ENCODE measurements at places on chromosomes 4 and X. TPM values are rescaled to one million over a fixed set of nuclear protein-coding genes. Genes with fewer than 3 reads are reported as not detected.

DNA sequence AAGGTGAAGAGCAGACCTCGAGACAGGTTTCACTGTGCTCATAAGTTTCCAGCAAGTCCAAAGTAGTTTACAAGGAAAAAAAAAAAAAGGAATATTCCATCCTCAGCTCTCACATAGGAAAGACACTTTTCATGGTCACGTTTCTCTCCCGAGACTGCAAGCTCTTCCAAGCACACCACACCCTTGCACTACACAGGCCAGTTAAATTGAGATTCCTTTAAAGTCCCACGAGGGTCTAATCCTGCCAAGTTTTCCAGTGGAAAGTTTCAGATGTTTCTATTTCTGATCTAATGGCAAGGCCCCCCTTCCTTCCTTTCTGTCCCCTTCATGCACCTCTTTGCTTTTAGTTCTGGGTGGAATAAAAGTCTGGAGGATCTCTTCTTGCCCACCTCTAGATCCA is 67.9 kb upstream of the PCDH19 start:
- H3K27me3 ChIP-seq, result no peaks in the 10 kb centered on the region
- no peak overlapping the region for H3K4me3 ChIP-seq
- no peak for DNase-seq
- no peak overlapping the region for H3K27ac ChIP-seq
- no peaks in the 10 kb centered on the region for H3K36me3 ChIP-seq

DNA sequence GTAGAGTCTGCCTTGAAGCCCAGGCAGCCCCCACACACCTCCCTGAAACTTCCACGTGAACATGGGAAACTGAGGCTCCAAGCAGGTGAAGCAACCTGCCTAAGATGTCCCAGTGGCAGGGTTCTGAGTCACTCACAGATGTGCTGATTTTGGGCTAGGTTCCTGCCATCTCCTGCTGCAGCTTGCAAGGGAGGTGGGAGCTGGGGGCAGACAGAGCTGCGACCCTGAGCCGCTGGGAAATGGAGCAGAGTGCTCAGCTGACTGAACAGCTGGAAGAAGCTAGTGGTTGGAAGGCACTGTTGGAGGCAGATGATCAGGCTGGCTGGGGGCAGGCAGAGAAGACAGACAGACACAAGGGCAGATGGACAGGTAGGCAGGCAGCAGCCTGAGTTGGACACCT is 3.6 kb upstream of the FATE1 start:
- H3K27me3 ChIP-seq, result no peaks in the 10 kb centered on the region
- no peak for DNase-seq
- H3K4me1 ChIP-seq, result no peaks in the 10 kb centered on the region
- no peak overlapping the region for H3K4me3 ChIP-seq
- no peak overlapping the region for H3K27ac ChIP-seq

- no peaks in the 10 kb centered on the region for H3K27me3 ChIP-seq
- H3K27ac ChIP-seq, result no peak overlapping the region
- no peak for DNase-seq
- H3K4me3 ChIP-seq, result no peak overlapping the region
- H3K36me3 ChIP-seq, result no peaks in the 10 kb centered on the region
- no peaks in the 10 kb centered on the region for H3K4me1 ChIP-seq
Measured at GRCh38 chr4:62342346-62342745, 1142.2 kb downstream of the ADGRL3 start.

DNA sequence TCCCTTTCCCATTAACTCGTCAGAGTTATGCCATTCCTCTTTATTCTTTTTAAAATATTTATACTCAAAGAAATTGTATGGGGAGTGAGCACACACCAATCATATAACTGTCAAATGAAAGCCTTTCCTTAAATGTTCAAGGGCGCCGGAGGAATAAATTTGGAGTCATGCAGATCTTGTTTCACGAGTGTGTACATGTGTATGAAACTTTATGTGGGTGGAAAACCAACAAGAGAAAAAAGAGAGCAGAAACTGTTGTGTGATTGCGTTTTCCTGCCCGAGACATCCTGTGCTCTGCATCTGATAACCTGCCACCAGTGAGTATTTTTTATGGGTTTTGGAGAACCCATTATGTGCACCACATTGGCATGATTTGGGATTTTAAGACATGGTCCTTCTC is 88.3 kb downstream of the FHDC1 start:
- no peak overlapping the region for H3K27ac ChIP-seq
- H3K4me3 ChIP-seq, result no peak overlapping the region
- no peaks in the 10 kb centered on the region for H3K4me1 ChIP-seq
- no peaks in the 10 kb centered on the region for H3K36me3 ChIP-seq

The ZGRF1 gene
- total RNA-seq, result 15.7 TPM

The HSD17B13 gene
- 0.14 TPM for total RNA-seq

- H3K4me3 ChIP-seq, result no peak overlapping the region
- no peak overlapping the region for H3K27ac ChIP-seq
- H3K4me1 ChIP-seq, result no peaks in the 10 kb centered on the region
- peak; percentile 15 for DNase-seq
- no peaks in the 10 kb centered on the region for H3K36me3 ChIP-seq
- H3K27me3 ChIP-seq, result no peaks in the 10 kb centered on the region
Measured at GRCh38 chrX:71846429-71846828, 64.2 kb upstream of the NHSL2 start.

GRCh38 chr4:128854433-128854832 is 44.9 kb downstream of the JADE1 start:
- H3K27ac ChIP-seq, result no peak overlapping the region
- no peak for DNase-seq
- no peak overlapping the region for H3K4me3 ChIP-seq
- H3K27me3 ChIP-seq, result no peaks in the 10 kb centered on the region

DNA sequence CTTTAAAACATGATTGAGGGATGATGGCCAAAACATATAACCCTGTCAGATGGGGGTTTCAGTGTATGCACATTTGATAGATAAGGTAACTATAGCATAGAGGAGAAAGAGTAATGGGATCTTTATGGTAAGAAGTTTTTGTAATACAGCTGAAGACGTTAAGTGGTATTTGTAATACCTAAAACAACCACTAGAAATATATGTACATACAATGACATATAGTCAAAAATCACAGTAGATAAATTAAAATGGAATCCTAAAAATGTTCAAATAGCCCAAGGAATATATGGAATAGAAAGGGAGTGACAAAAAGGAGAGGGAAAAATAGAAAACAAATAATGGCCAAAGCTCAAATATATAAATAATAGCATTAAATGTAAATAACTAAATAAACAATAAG is 371.3 kb upstream of the FSTL5 start:
- H3K36me3 ChIP-seq, result no peaks in the 10 kb centered on the region
- no peak overlapping the region for H3K4me3 ChIP-seq
- no peaks in the 10 kb centered on the region for H3K27me3 ChIP-seq
- DNase-seq, result no peak
- no peak overlapping the region for H3K27ac ChIP-seq
- H3K4me1 ChIP-seq, result no peaks in the 10 kb centered on the region

The DOCK11 gene
- total RNA-seq, result 2.7 TPM

The IL2RG gene
- total RNA-seq, result 5.1 TPM

The MAPK10 gene
- total RNA-seq, result 0.28 TPM

DNA sequence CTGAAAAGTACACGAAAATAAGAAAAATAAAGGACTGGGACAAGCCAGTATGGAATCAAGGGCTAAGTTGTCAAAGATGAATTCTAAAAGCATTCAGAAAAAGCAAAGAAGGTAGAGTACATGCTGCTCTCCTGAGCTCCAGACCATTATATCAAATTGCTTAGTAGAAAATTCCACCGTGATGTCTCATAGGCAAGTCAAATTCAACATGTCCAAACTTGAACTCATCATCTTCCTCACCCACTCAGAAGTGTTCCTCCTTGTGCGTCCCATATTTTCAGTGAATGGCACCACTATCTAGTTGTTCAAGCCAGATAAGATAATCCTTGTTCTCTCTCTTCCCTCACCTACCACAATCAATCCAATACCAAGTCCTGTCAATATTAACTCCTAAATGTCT is 37.5 kb upstream of the IL13RA2 start:
- H3K27me3 ChIP-seq, result no peaks in the 10 kb centered on the region
- no peak for DNase-seq
- H3K27ac ChIP-seq, result no peak overlapping the region
- no peak overlapping the region for H3K4me3 ChIP-seq

DNA sequence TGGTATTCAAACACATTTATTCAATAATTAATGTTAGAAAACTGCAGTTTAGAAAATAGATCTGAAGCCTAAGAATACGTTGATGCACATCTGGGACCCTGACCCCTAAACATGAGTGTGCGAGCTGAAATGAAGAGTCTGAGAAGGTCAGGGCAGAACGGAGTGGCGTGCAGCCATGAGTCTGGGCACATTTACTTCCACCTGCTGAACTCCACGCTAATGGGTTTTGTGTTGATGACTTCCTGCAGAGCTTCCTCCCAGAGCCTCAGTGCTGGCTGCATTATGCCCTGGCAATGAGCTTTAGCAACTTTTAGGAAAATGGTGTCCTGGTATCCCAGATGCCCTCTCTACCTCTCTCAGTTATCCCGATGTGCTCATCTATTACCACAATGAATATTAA is 53.1 kb downstream of the FAM114A1 start:
- H3K27ac ChIP-seq, result no peak overlapping the region
- no peaks in the 10 kb centered on the region for H3K27me3 ChIP-seq
- H3K4me3 ChIP-seq, result no peak overlapping the region
- no peaks in the 10 kb centered on the region for H3K36me3 ChIP-seq
- DNase-seq, result no peak

The SLC34A2 gene
- total RNA-seq, result 19.9 TPM

- no peaks in the 10 kb centered on the region for H3K4me1 ChIP-seq
- H3K36me3 ChIP-seq, result no peaks in the 10 kb centered on the region
- H3K27me3 ChIP-seq, result no peaks in the 10 kb centered on the region
- DNase-seq, result no peak
- H3K4me3 ChIP-seq, result no peak overlapping the region
Measured at GRCh38 chr4:88960576-88960975, 96.4 kb downstream of the FAM13A start.

DNA sequence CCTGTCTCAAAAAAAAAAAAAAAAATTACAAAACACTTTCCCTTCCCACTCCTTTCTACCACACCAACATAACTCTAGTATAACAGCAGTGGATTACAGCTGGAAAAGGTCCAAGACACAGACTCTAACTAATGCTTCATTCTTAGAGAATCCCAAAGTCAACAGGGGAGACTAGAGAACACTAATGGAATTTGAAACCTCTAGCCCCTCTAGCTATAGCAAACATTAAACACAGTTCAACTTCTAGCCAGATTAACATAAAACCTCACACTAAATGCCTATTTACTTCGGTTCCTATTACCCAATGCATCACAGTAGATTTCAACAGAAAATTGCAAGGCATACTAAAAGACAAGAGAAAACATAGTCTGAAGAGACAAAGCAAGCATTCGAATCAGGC is 10.5 kb upstream of the DHX15 start:
- no peak overlapping the region for H3K4me3 ChIP-seq
- no peaks in the 10 kb centered on the region for H3K27me3 ChIP-seq
- peak; percentile 66 for DNase-seq
- peaks cover 59% of the 10 kb centered on the region for H3K4me1 ChIP-seq
- peak overlapping the region; percentile 99 for H3K27ac ChIP-seq
- H3K36me3 ChIP-seq, result no peaks in the 10 kb centered on the region

The SPANXB1 gene
- not detected for total RNA-seq

GRCh38 chrX:154490021-154490413 is 412 bp downstream of the SLC10A3 start:
- peak overlapping the region; percentile 57 for H3K4me3 ChIP-seq
- H3K4me1 ChIP-seq, result peaks cover 4% of the 10 kb centered on the region
- 0 out of 2 replicates have a peak, but pooled peaks cover under 1% of the 10 kb centered on the region for H3K36me3 ChIP-seq
- no peak for DNase-seq
- H3K27me3 ChIP-seq, result no peaks in the 10 kb centered on the region
- H3K27ac ChIP-seq, result peak overlapping the region; percentile 92

DNA sequence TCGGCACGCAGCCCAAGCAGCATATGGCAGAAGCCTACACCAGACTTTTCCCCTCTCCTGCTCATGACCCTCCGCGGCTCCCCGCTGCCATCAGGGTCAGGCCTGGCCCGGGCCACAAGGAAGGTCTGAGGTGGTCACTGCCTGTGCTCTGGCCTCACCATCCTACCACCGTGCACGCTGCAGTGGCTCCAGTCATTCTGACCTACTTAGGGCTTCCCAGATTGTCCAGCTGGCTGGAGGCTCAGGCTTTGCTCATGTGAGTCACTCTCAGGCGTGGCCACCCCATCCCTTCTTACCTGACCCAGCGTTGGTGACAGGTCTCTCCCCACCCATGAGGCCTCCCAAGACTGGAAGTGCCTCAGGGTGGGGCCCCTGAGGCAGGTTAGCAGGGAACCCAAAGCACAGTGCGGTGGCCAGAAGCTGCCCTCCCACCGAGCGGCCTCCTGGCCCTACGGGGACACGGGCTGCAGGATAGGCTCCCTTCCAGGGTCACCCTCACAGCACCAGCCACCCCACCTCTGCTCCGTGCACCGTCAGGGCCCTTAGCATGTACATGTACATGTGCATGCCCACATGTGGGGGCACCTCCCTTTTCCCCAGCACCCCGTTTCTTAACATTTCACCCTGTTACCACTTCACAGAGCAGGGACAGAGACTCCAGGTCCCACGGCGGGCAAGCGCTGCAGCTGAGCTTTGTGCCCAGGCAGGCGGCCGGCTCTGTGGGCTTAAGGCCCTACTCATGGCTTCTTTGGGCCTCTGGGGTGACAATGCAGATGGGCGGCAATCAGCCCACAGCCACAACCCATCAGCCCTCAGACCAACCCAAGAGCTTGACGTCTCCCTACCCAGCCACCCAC is 2.2 kb downstream of the TREX2 start:
- no peaks in the 10 kb centered on the region for H3K36me3 ChIP-seq
- H3K4me1 ChIP-seq, result no peaks in the 10 kb centered on the region
- H3K4me3 ChIP-seq, result no peak overlapping the region
- DNase-seq, result no peak
- H3K27ac ChIP-seq, result no peak overlapping the region
- no peaks in the 10 kb centered on the region for H3K27me3 ChIP-seq

DNA sequence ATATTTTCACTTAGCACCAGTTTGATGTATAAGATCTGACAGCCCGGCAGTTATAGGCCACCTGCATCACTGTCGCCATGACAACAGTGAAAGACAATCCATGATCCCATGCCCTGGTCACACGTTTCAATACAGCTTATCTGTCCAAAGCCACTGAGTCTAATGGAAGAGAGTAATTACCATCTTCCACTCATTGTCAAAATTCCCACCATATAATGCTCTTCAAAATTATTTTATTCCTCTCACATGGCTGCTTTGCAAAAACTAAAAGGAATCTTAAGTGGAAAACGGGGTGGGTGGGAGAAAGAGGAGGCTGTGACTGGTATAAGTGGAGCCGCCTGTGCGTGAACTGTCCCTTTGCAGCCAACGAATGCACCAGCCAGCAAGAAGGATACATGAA is 44.2 kb downstream of the MAML3 start:
- no peak for DNase-seq
- no peaks in the 10 kb centered on the region for H3K27me3 ChIP-seq
- no peak overlapping the region for H3K4me3 ChIP-seq
- no peaks in the 10 kb centered on the region for H3K36me3 ChIP-seq
- peaks cover 33% of the 10 kb centered on the region for H3K4me1 ChIP-seq
- H3K27ac ChIP-seq, result no peak overlapping the region

The TCP11X2 gene
- not detected for total RNA-seq
